ENCODE measurements at places on chromosomes 7 and 10. TPM values are rescaled to one million over a fixed set of nuclear protein-coding genes. Genes with fewer than 3 reads are reported as not detected.
A peak's percentile ranks its signal among the peaks of the same experiment; 100 is the strongest.

- DNase-seq, result no peak
- H3K36me3 ChIP-seq, result no peaks in the 10 kb centered on the region
- H3K27ac ChIP-seq, result no peak overlapping the region
- no peak overlapping the region for H3K4me3 ChIP-seq
Observed at GRCh38 chr7:124550036-124550435, 215.6 kb downstream of the GPR37 start.

DNA sequence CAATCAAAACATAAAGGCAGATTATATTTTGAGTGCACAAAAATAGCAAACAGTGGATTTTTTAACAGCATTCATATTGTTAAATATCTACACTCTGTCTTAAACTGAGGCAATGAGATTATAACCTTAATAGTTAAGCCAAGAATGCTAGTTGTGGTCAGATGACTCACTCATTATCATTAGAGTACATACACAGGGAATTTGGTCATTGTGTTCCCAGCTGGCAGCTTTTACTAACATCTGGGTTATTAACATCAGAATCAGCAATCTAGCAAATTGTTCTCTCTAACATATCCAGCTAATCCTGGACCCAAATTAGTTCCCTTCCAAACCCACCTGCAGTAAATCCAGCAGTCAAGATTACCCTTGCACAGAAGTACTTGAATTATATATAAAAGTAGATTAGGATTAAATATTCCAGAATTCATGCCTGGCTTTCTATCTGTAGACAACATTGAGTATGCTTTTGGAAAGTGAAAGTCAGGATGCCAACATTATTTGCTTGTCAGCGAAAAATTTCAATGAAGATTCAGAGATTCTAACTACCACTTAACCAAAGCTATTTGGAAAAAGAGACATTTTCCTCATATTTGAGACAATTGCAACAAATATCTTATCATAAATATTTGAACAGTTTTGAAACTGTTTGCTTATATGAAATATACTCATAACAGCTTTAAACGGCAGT is 1035.6 kb upstream of the PHF14 start:
- H3K27ac ChIP-seq, result no peak overlapping the region
- peaks cover 6% of the 10 kb centered on the region for H3K4me1 ChIP-seq
- H3K27me3 ChIP-seq, result no peaks in the 10 kb centered on the region
- H3K36me3 ChIP-seq, result no peaks in the 10 kb centered on the region
- no peak for DNase-seq

GRCh38 chr7:90433221-90433620 is 30.0 kb downstream of the CLDN12 start:
- no peak overlapping the region for H3K27ac ChIP-seq
- no peak for DNase-seq
- H3K4me1 ChIP-seq, result no peaks in the 10 kb centered on the region
- no peaks in the 10 kb centered on the region for H3K36me3 ChIP-seq
- H3K4me3 ChIP-seq, result no peak overlapping the region

Gene IL2RA
- 4.3 TPM for total RNA-seq

- no peaks in the 10 kb centered on the region for H3K27me3 ChIP-seq
- H3K27ac ChIP-seq, result no peak overlapping the region
- H3K4me3 ChIP-seq, result no peak overlapping the region
- H3K4me1 ChIP-seq, result peaks cover 4% of the 10 kb centered on the region
Observed at GRCh38 chr10:96959733-96960132, 127.6 kb downstream of the LCOR start.

GRCh38 chr10:17652585-17652984 is 8.6 kb downstream of the STAM start:
- no peak overlapping the region for H3K27ac ChIP-seq
- no peak overlapping the region for H3K4me3 ChIP-seq
- DNase-seq, result no peak
- H3K27me3 ChIP-seq, result no peaks in the 10 kb centered on the region

DNA sequence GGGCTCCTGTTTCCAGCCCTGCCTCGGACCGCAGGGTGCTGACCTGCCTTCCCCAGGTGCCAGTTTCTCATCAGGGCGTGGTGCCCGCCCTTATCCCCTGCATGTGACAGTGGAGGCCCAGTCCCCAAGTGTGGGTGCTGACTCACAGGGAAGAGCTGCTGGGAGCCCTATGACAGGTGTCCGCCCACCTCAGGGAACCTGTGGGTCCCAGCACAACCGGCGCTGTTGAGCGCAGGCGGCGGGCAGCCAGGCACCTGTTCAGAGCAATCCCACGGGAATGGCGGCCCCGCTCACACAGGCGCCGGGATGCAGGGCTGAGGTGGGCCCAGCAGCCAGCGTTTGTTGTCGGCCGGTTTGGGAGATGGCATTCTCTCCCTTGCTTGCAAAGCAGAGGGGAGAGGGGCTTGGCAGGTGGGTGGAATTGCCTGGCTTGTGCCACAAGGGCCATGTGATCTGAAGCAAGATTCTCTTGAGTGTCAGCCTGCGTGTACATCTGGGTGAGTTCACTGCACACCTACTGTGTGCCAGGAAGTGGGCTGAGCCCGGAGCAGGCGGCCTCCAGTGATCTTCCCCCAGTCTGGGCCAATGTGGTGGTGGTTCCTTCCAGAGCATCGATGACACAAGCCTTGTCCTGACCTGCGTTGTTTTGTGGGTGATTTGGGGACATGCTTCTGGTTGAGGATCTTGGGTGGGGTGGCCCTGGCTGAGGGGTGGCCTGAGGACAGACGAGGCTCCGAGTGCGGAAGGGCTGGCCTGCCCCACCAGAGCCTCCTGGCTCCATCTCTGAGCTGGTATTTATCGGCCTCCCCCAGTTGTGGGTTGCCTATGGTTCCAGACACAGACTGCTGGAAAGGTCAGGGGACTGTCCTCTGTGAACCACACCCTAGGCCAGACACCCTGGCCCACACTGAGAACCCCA is 2.4 kb downstream of the PWWP2B start:
- peaks cover 54% of the 10 kb centered on the region for H3K4me1 ChIP-seq
- DNase-seq, result peak; percentile 63
- H3K27ac ChIP-seq, result peak overlapping the region; percentile 59
- no peaks in the 10 kb centered on the region for H3K27me3 ChIP-seq
- H3K4me3 ChIP-seq, result no peak overlapping the region
- no peaks in the 10 kb centered on the region for H3K36me3 ChIP-seq

DNA sequence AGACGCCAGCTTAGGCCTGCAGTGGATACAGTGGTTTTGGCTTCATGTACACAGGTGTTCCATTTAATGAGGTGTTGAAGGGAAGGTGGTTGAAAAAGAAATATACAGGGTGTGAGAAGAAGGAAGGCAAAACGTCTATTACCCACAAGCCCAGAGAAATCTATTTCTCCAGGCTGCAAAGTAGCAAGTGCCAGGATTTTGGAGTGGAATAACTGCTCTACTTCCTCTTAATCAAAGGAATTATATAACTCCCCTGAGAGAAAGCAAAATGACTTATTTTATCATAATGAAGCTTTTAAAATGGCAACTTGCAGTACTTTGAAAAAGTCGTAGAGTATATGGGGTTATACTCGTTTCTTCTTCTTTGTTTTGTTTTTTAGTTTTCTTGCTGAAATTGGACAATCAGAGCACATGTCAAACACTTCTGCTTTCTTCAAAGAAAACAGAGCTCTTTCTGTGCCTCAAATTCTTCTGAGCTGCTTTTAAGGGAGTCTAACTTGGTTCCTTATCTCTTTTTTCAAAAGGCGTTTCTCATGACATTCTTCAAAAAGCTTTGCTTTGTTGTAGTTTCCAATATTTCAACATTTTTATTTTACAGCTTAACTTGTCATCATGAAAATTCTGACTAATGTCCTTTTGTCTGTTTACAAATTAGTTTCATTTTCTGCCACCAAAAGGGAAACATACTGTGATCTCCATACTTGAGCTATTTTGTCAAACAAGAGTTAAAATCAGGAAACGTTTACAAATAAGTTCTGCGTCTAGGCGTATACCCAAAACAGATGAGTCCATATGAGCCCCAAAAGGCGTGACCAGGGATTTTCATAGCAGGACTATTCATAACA is 289.7 kb downstream of the FRMD4A start:
- no peaks in the 10 kb centered on the region for H3K27me3 ChIP-seq
- peak overlapping the region; percentile 52 for H3K27ac ChIP-seq
- peaks cover 19% of the 10 kb centered on the region for H3K4me1 ChIP-seq
- H3K4me3 ChIP-seq, result no peak overlapping the region

Gene MLXIPL
- total RNA-seq, result 11.1 TPM

GRCh38 chr7:156223935-156224832 is 411.9 kb upstream of the SHH start:
- no peak overlapping the region for H3K4me3 ChIP-seq
- H3K27me3 ChIP-seq, result no peaks in the 10 kb centered on the region
- DNase-seq, result no peak
- no peaks in the 10 kb centered on the region for H3K4me1 ChIP-seq
- H3K36me3 ChIP-seq, result no peaks in the 10 kb centered on the region

GRCh38 chr10:115355162-115355760 is 262.1 kb downstream of the ATRNL1 start:
- H3K27ac ChIP-seq, result no peak overlapping the region
- H3K36me3 ChIP-seq, result no peaks in the 10 kb centered on the region
- no peaks in the 10 kb centered on the region for H3K27me3 ChIP-seq
- no peaks in the 10 kb centered on the region for H3K4me1 ChIP-seq

DNA sequence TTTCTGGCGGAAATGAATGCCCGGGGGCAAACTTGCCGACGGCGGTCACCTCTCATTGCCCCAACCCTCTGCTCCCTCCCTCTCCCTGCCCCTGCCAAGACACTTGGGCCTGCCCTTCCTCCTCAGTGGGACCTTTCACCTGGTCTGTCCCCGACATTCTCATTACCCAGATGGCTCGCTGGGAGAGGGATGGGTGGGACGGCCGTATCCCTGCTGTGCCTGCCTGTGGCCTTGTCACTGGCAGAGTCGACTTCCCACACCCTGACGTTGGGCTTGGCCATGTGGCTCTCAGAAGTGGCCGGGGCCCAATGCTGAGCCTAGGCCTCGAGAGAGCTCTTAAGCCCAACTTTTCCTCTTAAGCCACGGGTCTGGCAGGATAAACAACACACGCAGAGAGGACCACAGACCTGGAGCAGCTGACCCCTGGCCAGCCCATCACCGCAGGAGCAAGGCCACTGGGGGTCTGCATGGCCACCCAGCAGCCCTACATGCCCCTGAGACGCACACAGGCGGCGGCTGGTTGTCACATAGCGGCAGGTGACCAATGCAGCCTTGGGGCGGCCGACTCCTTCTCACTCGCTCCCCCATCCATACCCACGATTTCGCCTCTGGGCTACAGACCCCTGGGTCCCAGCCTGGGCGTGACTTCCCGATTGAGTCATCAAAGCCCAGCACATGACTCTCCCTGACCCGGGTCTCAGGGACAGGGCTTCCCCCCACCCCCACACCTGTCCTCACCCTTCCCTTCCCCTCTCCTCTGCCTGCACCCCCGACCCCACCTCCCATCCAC is 40.1 kb downstream of the SLC29A4 start:
- no peak for DNase-seq
- H3K4me1 ChIP-seq, result no peaks in the 10 kb centered on the region
- H3K27ac ChIP-seq, result no peak overlapping the region
- peaks cover 68% of the 10 kb centered on the region for H3K36me3 ChIP-seq

DNA sequence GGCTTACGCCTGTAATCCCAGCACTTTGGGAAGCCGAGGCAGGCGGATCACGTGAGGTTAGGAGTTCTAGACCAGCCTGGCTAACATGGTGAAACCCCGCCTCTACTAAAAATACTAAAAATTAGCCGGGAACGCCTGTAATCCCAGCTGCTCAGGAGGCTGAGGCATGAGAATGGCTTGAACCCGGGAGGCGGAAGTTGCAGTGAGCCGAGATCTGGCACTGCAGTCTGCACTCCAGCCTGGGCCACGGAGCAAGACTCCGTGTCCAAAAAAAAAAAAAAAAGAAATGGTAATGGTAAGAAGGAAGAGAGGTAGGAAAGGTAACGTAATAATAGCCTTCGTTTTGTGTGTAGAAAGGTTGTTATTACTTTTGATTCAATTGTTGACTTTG is 1.2 kb downstream of the HSPA14 start:
- DNase-seq, result no peak
- peak overlapping the region; percentile 97 for H3K4me3 ChIP-seq
- peaks cover 37% of the 10 kb centered on the region for H3K36me3 ChIP-seq
- H3K4me1 ChIP-seq, result peaks cover 16% of the 10 kb centered on the region
- H3K27me3 ChIP-seq, result no peaks in the 10 kb centered on the region
- peak overlapping the region; percentile 97 for H3K27ac ChIP-seq

DNA sequence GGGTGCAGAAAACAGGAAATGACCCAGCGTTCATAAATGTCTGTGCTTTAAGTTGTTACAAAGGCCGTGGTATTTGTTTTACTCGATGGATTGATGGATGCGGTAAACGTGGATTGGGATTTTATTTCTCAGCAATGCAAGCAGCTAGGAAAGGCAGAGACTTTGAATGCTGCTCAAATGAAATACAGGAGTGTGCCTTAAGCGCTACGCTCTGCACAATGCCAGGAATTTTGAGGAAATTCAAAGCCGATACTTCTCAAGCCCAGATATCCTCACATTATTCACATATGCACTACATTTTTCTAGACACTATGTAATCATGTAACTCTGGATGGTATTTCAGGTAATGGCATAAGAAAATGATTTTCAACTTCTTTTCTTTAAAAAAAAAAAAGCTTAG is 514.3 kb upstream of the ADARB2 start:
- DNase-seq, result no peak
- no peaks in the 10 kb centered on the region for H3K36me3 ChIP-seq
- no peaks in the 10 kb centered on the region for H3K4me1 ChIP-seq
- H3K27me3 ChIP-seq, result no peaks in the 10 kb centered on the region
- H3K4me3 ChIP-seq, result no peak overlapping the region

DNA sequence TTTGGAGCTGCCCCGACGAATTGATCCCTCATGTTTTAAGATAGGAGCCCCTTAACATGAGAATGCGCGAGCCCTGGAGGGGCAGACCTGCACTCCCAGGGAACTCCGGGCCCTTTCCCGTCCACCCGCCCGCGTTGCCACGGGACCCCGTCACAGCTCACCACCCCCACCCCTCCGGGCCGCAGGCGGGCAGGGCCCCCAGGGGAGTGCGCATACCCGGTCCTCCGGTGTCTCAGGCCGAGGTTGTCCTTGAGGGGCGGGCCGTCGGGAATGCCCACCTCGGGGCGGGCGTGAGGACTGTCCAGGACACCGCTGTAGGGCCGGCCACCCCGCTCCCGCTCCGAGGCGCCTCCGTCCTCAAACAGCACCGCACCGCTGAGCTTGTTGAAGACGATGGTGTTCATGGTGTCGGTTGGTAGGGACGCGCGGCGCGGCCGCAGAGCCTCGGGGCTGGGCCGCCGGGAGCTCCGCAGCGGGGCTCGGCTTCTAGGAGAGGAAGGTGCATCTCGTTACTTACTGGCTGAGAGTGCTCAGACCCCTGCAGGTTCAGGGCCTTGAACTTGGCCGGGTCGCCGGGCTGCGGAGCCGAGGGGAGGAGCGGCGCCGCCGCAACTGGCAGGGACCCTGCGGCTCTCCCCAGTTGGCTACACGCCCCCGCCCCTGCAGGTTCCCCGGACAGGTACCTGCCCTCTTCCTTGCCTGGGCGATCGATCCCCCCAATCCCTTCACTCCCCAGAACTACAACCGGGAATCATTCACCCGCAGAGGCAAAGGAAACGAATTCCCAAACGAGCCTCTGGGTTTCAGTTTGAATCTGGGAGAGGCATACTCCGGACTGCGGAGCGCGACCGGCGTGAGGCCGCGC is 2.4 kb downstream of the MKX start:
- peaks cover 38% of the 10 kb centered on the region for H3K4me1 ChIP-seq
- H3K4me3 ChIP-seq, result peak overlapping the region; percentile 64
- peaks cover 81% of the 10 kb centered on the region for H3K27me3 ChIP-seq
- H3K27ac ChIP-seq, result peak overlapping the region; percentile 70
- no peaks in the 10 kb centered on the region for H3K36me3 ChIP-seq
